ENCODE measurements at places on chromosomes 12 and 14.

- DNase-seq: no peak
Measured at GRCh38 chr12:41557344-41557743, 369.2 kb downstream of the PDZRN4 start.

GRCh38 chr14:54935958-54936357, 33.3 kb upstream of the GCH1 start:
- peak; percentile 7 for DNase-seq

DNA sequence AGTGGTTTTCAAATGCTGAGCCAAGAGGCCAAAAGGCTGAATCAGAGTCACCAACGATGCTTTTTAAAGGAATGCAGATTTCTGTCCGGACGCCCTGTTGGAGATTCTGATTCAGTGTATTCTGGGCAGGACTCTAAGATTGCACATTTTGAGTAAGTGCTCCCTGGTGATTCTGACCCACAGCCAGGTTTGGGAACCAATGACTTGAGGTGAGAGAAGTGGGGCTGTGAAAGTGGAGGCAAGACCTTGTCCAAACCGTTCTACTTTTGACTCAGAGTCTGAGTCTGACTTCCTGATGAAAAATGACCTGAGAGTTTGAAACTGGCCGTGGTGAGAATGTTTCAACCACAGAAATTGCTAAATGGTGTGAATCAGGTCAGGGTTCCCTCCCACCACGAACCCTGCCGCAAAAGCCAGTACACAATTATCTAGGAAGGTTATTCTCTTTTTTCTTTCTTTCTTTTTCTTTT, 90.2 kb downstream of the NTN4 start:
- peak; percentile 47 for DNase-seq

GRCh38 chr12:124017064-124017463, 44.0 kb downstream of the ZNF664 start:
- no peak for DNase-seq

DNA sequence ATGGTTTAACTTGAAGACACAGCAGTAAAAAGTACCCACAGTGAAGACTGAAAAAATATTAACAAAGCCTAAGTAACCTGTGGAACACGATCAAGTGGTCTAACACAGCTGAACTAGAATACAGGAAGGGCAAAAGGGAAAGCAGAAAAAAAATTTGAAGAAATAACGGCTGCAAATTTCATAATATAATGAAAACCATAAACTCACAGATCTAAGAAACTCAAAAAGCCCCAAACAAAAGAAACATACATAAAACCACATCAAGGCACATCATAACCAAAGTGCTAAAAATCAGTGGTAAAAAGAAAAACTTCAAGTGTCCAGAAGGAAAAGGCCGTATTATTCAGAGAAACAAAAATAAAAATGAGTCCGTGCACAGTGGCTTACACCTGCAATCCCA, 30.9 kb downstream of the SPPL3 start:
- no peak for DNase-seq

- no peak for DNase-seq
Measured at GRCh38 chr14:85296456-85297210, 233.3 kb upstream of the FLRT2 start.

DNA sequence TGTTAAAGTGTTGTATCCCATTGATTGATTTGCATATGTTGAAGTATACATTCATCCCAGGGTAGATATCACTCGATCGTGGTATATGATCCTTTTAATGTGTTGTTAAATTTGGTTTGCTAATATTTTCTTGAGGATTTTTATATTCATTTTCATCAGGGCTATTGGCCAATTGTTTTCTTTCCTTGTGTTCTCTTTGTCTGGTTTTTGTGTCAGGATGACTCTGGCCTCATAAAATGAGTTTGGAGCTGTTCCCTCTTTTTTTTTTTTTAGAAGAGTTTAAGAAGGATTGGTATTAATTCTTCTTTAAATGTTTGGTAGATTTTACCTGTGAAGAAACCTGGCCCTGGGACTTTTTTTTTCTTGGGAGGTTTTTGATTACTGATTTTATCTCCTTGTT, 303.5 kb upstream of the RTL1 start:
- DNase-seq: no peak

- DNase-seq: no peak
Measured at GRCh38 chr12:20280515-20280914, 87.8 kb upstream of the PDE3A start.

GRCh38 chr14:93046705-93047050, 69.0 kb downstream of the ITPK1 start:
- DNase-seq: no peak

DNA sequence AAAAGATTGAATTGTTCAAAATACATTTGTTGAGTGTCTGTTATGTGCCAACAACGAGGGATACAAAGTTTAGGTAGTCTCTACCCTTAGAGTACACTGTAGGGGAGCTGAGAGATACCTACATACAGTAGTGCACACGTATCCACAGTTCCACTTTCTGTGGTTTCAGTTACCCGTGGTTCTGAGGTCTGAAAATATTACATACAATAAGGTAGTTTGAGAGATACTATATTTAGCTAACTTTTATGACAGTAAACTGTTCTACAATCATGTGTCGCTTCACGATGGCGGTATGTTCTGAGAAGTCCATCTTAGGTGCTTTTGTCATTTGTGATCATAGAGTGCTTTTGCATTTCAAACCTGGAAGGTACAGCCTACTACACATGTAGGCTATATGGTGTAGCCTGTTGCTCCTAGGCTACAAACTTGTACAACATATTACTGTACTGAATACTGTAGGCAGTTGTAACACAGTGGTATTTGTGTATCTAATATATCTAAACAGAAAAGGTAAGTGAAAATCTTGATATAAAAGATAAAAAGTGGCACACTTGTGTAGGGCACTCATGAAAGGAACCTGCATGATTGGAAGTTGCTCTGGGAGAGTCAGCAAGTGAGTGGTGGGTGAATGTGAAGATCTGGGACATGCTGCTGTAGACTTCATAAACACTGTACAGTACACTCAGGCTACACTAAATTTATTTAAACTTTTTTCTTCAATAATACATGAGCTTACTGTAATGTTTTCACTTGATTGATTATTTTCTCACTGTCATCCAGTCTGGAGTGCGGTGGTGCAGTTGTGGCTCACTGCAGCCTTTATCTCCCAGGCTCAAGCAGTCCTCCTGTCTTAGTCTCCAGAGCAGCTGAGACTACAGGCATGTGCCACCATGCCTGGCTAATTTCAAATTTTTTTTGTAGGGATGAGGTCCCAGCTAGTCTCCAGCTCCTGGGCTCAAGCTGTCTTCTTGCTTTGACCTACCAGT, 4.0 kb downstream of the CPSF6 start:
- no peak for DNase-seq

DNA sequence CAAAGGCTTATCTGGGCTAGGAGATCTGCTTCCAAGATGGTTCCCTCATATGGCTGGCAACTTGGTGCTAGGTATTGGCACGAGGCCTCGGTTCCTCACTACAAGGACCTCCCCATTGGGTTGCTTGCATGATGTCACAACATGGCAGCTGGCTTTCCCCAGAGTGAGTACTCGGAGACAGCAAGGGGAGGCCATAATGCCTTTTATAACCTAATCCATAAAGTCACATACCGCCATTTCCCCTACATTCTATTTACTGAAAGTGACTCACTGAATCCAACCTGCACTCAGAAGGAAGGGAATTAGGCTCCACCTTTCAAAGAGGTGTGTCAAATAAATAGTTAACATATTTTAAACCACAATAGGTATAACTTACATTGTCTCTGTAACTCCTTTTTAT, 130.9 kb downstream of the SAMD4A start:
- DNase-seq: no peak

GRCh38 chr14:31291210-31291609, 83.6 kb upstream of the HECTD1 start:
- DNase-seq: no peak

- DNase-seq: no peak
Measured at GRCh38 chr12:56688846-56689109, 694 bp upstream of the PTGES3 start.

DNA sequence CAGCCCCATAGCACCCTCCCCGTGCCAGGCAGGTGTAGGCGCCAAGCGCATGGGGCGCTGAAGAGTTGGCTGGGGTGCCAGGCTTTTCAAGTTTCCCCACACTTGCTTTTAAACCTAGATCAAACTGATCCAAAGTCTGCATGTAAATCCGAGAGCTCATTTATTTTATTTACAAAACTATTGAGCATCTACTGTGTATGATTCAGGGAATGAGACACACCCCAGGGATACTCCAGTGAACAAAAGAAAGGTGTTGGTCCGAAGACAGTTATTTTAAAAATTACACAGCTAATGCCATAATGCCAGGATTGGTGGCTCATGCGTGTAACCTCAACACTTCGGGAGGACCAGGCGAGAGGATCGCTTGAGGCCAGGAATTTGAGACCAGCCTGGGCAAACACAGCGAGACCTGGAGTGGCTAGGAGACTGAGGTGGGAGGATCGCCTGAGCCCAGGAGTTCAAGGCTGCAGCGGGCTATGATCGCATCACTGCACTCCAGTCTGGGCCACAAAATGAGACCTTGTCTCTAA, 780 bp upstream of the SLC41A2 start:
- DNase-seq: no peak

GRCh38 chr14:105136401-105137322, 31.9 kb downstream of the JAG2 start:
- no peak for DNase-seq

GRCh38 chr12:14281539-14281938, 83.9 kb upstream of the ATF7IP start:
- no peak for DNase-seq

GRCh38 chr14:23358042-23358441, 5.4 kb upstream of the SLC22A17 start:
- no peak for DNase-seq

GRCh38 chr14:93018366-93018765, 95.4 kb downstream of the CHGA start:
- DNase-seq: no peak

GRCh38 chr12:11689591-11690186, 40.2 kb downstream of the ETV6 start:
- DNase-seq: no peak

DNA sequence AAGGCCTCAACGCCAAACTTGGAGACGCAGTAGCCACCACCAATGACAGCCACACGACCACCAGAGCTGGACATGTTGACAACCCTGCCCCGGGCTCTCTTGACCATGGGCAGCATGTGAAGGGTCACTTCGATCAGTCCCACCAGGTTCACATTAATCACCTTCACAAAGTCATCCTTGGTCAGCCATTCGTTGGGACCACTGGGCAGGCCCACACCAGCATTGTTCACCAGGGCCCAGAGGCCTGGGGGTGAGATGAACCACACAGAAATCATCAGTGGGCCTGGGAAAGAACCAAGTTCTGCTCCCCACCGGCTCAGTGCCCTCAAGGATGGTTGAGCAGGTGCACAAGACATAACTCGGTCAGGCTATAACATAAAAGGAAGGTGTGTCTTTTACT, 4.0 kb downstream of the SDR9C7 start:
- DNase-seq: no peak

DNA sequence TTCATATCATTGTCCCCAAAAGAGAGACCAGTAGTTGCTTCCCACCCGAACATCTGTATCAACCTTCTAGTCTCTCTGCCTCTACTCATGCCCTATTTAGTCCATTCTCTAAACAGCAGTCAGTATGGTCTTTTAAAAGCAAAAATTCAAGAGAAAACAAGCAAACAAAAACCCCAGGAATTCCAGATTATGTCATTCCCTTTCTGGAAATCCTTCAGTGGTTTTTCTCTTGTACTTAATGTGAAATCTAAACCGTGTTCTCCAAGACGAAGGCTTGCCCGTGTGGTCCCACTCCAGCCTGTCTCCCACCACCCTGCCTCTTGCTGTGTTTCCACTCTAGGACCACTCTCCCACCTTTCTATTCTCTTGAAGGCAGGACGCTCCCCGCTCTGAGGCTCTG, 90.8 kb downstream of the TMEM30B start:
- no peak for DNase-seq

DNA sequence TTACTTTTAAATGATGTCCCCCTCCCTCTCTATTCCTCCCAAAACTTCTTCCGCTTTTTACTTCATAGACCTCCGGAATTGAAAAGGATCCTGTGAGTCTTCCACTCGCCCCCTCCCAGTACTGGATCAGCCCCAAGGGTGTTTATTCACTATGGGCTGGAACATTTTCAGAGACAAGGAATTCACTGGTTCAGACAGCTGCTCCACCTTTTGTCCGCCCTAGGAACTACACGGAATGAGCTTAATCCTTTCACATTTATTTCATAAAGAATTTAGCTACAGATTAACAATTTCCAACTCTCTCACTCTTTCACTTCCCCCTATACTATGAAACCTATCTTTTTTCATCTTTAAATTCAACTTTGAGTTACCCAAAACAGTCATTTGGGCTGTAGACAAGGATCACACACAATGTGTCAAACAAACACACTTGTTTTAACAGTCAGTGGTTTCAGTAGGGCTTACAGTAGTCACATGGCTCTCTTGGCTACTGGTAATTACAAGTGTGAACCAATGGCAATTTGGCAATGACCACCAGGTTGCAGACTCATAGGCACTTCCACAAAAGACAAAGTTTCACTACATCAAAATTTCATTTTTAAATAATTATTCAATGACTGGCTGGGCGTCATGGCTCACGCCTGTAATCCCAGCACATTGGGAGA, 20.6 kb downstream of the CNIH1 start:
- peak; percentile 21 for DNase-seq

DNA sequence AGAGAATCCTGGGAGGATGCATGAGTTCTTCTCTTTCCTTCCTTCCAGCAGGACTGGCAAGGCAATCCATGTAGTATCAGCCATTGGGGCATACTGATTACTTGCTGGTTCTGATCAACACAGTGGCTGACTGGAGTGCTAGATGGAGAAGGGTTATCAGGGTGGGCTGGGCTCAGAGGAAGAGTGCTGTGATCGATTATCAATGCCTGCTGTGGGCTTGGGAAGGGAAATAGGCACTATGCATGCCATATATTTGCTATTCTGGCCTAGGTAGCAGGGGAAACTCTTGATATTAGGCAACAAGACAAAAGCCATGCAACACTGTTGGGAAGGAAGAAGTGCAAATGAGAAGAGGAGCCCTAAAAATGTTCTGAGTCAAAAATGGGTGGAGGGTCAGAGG, 45.8 kb downstream of the HRK start:
- no peak for DNase-seq

- DNase-seq: no peak
Measured at GRCh38 chr14:45664668-45665356, 411.8 kb upstream of the MIS18BP1 start.

DNA sequence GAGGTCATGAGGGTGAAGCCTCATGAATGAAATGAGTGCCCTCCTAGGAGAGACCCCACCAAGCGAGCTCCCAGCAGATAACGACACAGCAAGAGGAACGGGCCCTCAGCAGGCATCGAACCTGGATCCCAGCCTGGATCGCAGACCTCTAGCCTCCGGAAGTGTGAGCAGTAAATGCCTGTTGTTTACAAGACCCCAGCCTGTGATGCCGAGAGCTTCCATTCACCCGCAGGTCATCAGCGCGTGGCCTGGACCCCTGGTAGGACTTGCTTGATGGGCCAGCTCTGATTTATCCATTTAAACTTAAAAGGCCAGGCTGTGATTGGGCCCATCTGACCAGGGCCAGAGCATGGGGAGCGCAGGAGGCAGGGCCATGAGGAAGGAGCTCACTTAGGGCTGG, 7.0 kb downstream of the TMEM179 start:
- no peak for DNase-seq

- no peak for DNase-seq
Measured at GRCh38 chr12:69739287-69740191, 879 bp downstream of the RAB3IP start.

All from fibroblast of skin of left biceps (primary cell).